ENCODE measurements at places on chromosomes 2 and 18.
A peak's percentile ranks its signal among the peaks of the same experiment; 100 is the strongest.

DNA sequence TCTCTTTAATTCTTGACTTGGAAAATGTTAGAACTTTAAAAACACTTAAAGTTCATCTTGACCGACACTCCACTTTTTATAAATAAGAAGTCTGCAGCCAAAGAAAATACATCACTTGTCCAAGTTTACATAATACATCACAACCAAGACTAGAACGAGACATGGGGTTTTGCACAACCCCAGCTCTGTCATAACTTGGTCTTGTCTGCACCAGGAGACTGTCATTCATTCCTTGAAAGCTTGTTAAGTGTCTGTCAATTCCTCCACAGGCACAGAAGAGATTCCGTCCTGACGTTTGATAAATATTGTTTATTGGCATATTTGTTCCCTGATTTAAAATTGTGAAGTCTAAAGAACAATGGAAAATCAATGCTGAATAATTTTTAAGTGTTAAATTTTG, 139.5 kb upstream of the SETBP1 start:
- DNase-seq, result no peak

DNA sequence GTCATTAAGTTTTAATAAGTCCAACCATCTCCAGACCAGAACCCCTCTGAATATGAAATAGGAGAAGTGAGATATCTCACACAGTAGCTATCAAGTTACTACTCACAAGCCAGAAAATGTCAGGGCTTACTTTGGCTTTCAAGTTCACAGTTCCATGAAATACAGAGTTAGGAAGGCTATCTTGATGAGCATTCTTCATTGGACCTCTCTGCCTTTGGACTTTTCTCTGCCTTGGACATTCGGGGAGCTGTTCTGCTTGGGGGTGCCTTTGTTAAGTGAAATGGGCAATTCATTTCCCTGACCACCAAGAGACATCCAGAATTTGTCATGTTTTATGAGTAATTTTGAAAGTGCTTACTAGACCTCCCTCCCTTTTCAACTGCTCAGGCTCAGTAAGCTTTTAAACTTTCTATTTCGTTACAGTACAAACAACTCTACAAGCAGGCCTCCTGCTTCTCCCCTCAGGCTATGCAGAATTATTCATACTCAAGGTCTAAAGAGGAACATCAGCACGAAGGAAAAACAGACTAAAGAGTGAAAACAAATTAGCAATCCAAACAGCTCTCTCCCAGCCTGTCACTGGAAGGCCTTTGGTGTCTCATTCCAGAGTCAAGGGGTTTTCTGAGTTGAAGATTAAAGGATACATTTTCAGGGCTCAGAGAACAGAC, 95.3 kb downstream of the MREG start:
- peak; percentile 62 for DNase-seq

DNA sequence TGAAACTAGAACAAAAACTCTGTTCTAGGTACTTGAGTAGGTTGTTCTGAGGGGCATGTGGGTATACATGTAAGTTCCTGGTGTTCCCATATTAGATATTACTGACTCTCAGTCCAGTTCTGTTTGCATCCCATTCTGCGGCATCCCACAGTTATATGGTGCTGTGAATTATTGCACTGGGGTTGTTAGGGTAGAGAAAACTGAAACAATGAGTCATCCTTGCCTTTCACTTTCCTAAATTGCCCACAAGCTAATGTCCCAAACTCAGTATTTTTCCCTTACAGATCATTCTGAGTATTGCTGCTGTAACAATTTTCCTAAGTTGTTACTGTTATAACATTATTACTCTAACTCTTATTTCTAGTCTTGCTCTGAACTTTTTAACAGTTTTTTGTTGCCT, 3.0 kb downstream of the WDR75 start:
- DNase-seq, result peak; percentile 13

GRCh38 chr18:11946756-11947155, 34.6 kb upstream of the IMPA2 start:
- peak; percentile 77 for DNase-seq

DNA sequence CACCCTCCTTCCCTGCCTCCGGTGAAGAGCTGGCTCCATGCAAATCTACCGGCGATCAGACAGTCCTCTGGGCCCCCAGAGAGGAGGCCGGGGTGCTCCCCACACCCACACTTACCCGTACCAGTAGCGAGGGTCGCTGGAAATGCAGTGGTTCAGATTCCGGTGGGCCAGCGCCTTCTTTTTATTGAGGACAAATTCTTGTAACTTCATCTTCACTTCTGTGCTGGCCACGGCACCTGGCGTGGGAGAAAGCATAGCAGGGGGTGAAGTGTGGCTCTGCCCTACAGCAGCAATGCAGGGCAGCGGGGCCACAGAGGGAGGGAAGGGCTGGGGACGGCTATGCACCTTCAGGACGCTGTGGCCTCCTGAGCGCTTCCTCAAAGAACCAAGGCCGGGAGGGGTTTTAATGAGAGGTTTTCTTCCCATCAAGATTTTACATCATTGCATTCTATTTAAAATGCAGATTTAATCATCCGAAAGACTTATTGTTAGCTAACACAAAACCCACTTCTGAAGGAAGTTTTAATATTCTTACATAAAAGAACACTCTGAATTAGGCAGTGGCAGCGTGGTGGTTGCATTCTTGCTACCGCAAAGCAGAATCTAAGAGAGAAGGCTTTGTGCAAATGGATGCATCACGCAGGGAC, 237.0 kb downstream of the HDAC4 start:
- DNase-seq, result no peak

DNA sequence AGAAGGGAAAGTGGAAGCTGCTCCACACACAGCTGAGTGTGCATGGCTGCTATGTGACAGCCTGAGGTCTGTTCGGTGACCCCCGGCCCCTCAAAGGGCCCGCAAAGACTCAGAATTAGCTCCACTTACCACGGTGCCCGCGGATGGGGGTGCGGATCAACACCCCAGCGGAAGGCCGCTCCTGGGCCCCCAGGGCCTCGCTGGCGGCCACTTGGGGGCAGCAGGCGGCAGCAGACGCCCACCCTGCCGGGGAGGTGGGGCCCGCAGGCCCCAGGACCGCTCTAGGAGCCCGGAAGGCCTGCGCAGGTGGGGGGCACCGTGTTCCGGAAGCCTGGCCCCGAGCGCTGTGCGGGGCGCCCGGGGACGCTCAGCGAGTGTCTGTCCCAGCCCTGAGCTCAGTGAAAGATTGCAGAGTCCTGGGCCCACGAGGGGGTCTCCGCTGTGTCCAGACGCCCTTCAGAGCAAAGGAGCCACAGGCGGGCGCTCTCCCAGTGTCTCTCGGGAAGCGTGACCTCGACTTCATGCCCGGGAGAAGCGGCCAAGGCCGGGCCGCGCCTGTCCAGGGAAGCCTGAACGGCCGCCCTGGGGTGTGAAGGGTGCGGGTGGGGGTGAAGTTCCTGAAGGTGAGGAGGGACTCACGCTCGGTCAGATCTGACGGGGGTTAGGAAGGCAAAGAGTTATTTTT, 118.7 kb downstream of the VAPA start:
- no peak for DNase-seq

Measured in kidney tubule cell (primary cell).